ENCODE measurements at places on chromosomes 1 and 21.

GRCh38 chr1:171488190-171488929 lies 3.0 kb downstream of the PRRC2C start:
- DNase-seq: no peak

DNA sequence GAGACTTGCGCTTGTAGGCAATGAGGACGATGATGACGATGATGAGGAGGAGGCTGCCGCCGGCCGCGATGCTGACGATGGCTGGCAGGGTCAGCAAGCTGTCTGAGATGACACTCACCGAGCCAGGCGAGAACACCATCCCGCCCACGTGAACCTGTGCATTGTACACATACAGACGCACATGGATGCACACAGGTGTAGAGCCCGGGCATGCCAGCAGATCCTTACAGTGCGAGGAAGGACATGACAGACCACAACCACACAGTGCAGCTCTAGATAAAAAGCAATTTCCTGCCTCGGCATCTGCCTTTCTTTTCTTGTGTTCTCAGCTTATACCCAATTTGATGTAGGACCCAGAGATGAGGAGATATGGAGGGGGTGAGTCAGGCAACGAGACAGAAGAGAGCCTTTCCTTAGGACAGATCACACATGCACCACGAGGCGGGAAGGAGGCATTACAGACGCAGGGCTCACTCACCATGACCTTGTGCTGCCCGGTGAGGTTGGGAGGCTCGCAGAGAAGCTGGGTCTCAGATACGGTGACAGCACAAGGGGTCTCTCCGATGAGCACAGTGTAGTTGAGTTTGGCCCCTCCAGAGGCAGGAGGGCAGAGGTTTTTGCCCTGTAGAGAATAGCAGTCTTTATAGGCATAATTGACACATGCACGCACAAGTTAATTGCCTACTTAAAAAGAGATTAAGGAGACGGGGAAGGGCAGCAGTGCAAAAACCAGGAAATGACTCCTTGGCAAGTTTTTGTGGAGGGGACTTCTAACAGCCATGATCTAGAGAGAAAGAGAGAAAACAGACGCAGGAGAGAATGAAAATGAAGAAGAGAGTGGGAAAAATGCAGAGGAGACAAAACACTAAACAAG lies 133.9 kb upstream of the CD34 start:
- DNase-seq: no peak

GRCh38 chr21:25985990-25986389 lies 184.6 kb downstream of the APP start:
- no peak for DNase-seq

GRCh38 chr1:221069178-221069903 lies 190.1 kb downstream of the HLX start:
- DNase-seq: no peak

GRCh38 chr1:99497690-99498089 lies 148.2 kb upstream of the PALMD start:
- DNase-seq: no peak

- DNase-seq: no peak
These were observed 139.5 kb downstream of the RGS7 start for GRCh38 chr1:241217516-241217915.

DNA sequence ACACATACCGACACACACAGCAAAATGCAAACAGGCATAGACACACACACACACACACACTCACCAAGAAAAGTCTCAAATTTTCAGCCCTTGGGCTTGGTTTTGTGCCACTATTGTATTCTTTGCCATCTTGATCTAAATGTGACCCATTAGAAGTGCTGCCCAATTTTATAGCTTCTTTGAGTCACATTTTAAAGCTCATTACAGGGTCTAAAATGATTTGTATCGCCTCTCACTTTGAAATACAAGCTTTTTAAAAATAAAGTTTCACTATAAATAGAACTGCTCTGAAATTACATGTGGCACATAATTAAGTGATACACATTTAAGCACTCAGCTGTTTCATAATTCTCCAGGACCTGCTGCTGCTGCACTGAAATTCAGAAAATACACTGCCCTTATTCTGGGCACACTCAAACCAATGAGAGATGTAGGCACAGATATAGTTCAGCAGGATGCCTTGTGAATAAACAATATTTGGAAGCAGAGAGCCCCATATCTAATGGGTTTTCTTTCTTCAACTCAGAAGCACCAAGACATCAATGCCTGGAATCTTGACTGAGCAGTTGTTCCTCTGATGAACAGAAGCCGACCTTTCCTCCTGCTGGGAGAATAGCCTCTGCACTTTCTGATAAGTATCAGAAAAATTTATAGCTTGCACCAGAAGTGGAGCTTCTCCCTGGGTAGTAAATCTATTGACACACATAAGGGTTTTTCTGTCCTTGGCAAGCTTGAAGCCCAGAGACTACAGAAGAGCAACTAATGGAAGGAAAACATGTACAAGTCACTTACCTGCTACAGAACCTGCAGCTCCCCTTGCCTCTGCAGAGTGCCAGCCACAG lies 37.0 kb upstream of the PLPPR4 start:
- DNase-seq: no peak

DNA sequence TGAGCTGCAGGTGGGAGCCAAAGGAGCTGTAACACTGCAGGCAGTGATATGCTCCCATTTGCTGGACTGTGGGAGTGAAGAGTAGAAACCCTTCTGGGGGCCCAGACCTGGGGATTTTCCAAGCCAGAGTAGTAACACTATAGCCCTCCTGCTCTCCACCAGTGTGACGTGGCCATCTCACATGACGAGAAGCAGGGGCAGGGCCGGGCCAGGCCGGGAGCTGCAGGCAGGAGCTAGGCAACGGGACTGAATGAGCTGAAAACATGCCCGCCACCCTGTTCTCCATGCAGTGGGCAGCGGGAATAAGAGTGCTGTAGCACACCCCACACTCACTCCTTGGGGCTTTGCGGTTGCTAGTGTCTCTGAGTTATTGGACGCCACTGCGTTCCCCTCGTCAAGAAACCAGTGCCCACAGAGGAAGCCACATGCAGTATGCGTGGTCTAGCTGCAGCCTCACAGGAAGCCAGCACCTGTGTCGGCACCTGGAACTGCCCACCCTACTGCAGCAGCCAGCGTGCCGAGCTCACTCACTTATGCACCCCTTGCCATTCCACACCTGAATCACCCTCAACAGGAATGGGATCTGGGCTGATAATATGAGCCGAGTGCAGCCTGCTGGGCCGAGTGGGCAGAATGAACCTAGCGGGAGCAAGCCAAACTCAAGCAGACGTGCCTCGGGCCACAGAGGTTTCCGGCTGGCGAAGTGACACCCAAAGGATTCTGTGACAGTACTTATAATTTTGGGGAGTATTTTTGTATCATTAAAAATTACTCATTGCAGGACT lies 1389.6 kb downstream of the KCNT2 start:
- no peak for DNase-seq

DNA sequence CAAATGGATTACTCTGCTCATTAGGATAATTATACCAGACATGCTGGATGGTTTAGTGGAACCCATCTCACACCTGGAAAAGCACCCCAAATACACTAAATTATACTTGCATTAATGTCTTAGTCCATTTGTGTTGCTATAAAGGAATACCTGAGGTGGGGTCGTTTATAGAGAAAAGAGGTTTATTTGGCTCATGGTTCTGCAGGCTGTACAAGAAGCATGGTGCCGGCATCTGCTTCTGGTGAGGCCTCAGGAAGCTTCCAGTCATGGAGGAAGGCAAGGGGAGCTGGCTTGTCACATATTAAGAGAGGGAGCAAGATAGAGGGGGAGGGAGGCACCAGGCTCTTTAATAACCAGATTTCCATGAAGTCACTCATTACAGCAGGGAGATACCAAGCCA lies 95.6 kb downstream of the MT1HL1 start:
- no peak for DNase-seq

GRCh38 chr1:228511546-228512445 lies 24.6 kb downstream of the RNF187 start:
- no peak for DNase-seq

DNA sequence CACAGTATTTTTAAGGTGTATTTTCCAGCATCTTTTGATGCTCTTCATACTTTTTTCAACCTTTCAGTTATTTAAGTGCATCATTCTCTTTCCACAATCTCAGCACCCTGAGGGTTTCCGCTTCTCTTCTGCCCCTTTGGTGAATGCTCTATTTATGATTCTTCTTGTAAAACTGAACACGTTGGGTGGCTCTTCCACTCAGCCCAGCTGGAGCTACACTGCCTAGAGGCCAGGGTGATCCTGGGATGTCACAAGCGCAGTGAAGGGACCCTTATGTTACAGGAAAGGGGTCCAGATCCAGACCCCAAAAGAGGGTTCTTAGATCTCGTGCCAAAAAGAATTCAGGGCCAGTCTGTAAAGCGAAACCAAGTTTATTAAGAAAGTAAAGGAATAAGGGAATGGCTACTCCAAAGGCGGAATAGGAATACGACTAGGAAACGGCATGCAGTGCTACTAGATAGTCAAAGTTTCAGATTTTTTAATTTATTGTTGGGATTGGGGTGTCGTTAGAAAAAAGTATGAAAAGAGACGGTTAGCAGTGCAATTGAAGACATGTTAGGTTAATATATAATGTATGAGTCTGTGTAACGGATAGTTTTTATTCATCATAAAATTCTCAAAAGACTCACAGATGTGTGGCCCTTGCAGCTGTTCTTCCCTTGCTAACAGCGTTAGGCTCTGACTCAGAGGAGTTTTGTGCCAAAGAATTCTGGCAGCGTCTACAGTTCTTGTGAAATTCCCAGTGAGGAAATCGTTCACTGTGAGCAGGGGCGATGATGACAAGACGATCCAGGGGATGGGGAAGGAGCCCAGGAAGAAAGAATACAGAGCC lies 14.4 kb upstream of the ERVH48-1 start:
- no peak for DNase-seq

DNA sequence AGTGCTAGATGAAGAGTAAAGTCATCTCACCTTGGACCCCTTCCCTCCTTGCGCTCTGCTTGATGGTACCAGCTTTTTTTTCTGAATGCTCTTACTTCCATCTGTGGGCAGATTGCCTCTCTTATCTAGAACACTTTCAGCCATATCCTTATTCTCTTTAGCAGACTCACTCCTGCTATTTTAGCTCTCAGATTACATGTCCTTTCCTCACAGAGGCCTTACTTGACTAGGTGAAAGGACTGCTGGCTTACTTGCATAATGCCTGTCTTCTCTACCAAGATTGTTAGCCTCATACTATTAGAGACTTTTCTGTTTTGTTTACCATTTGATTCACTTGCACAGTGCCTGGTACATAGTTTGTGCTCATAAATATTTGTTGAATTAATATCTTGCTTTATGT lies 9.3 kb downstream of the IFI44 start:
- no peak for DNase-seq

DNA sequence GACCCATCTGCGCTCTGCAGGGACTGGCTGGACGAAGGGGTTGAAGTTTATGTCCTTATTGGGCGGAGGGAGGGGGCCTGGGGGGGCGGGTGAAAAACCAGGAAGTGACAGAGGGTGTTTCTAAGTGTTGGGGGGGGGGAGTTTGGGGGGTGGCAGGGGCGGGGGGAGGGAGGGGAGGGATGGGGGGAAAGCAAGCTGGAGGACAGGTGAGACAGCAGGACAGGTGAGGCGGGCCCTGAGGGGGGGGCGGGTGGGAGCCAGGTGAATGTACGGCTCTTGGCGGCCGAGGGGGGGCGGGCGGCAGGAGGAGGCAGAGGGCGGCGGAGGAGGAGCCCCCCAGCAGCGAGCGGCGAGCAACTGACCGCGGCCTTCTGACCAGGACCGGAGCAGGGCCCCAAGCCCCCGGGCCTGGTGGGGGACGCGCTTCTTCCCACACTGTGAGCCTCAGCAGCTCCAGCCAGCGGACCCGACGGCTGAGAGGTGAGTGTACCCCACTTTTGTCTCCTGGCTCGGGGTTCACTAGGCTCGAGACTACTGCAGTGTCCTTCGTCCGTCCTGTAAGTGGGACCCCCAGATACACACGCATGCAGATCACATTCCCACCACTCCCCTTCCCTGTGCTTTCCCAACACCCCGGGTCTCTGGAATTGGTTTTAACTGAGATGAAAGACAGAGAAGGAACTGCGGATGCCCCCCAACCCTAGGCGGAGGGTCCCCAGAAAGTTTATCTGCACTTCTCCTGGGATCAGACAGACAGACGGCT lies at the start of gene ZBTB7B:
TSS of gene ZBTB7B (plus strand) at position 339 of the 763 bp plus-strand sequence. CDS start 11,859 bp downstream, outside the sequence.
- no peak for DNase-seq

Data from stimulated activated CD8-positive, alpha-beta memory T cell treated with anti-CD3 and anti-CD28 coated beads, Interleukin-2, amount 100 ng/mL, for 48 hours (primary cell).